G401 (cell line): ENCODE measurements at places on chromosomes 4 and X.

GRCh38 chr4:151038452-151039157 is 23.5 kb upstream of the LRBA start:
- no peak for DNase-seq

DNA sequence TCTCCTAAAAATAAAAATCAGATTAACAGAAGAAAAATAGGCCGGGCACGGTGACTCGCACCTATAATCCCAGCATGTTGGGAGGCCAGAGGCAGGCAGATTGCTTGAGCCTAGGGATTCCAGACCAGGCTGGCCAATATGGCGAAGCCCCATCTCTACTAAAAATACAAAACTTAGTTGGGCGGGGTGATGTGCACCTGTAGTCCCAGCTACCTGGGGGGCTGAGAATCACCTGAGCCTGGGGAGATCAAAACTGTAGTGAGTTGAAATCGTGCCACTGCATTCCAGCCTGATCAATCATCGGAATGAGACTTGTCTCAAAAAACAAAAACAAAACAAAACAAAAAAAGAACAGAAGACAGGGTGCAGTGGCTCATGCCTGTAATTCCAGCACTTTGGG is 32.8 kb upstream of the NOCT start:
- no peak for DNase-seq

- no peak for DNase-seq
Observed at GRCh38 chr4:17797808-17798207, 12.7 kb downstream of the DCAF16 start.

DNA sequence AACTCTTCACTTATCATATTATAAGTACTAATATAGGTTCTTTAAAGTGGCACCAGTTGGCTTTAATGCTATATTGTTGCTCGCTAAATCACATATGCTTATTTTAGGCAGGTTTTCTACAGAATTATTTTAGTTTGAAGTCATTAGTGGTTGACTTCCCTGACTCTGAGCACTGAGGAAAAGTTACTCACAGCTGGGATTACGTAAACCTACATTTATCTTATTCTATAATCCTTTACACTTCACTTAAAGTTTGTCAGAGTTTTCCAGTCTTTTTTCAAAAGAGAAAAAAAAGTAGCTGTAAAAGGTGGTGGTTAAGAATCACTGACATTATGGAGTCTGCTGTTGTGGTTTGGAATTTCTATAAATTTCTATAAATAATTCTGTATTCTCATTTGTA is 5.8 kb downstream of the UGT2B4 start:
- no peak for DNase-seq

GRCh38 chrX:138877746-138878145 is 166.2 kb upstream of the FGF13 start:
- no peak for DNase-seq

GRCh38 chr4:63556332-63556731 is 852.9 kb downstream of the TECRL start:
- DNase-seq, result no peak

GRCh38 chr4:70841951-70842350 is 2.3 kb upstream of the GRSF1 start:
- no peak for DNase-seq

DNA sequence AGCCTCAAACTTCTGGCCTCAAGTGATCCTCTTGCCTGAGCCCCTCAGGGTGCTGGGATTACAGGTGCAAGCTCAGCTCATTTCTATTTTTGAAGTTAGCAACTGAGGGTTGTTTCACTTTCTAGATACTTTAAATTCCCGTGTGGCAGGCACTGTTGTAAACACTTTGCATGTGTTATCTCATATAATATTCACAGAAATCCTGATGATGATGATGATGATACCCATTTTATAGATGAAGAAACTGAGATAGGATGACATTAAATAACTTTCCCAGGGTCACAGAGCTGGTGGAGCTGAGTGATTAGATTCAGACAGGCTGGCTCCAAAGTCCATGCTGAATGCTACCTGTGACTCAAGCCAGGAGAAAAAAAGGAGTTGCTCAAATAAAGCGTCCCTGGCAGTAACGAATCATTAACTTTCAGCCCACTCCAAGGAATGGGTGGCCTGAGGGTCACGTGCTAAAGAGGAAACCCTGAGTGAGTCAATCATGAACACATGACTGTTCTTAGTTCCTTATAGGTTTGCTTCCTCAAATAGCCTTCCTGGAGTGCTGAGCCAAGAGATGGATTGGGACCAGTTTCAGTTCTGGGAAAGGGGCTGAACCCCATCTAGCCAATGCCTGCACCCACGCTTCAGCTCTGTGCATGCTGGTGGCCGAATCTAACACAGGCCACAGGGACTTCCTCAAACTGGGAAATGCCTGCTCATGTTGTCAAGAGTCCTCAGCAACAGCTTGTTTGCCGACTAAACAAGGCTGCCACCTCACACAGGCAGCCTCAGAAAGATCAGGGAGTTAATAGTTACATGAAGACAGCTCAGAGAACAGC is 52.8 kb downstream of the RBM47 start:
- DNase-seq, result peak; percentile 64

GRCh38 chr4:143234153-143234552 is 49.4 kb downstream of the USP38 start:
- no peak for DNase-seq

DNA sequence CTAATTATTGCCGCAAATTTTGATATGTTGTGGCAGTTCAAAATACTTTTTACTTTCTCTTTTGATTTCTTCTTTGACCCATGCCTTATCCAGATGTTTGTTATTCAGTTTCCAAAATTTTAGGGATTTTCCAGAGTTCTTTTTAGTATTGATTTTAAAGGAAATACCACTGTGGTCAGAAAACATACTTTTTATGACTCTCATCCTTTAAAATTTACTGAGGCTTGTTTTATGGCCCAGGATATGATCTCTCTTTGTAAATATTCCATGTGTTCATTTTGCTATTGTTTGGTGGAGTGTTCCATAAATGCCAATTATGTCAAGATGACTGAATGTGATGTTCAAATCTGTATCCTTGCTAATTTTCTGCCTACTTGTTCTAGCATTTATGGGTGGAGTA is 272.3 kb upstream of the DIPK2B start:
- no peak for DNase-seq

GRCh38 chr4:168634276-168634802 is 137.5 kb downstream of the PALLD start:
- DNase-seq, result no peak

DNA sequence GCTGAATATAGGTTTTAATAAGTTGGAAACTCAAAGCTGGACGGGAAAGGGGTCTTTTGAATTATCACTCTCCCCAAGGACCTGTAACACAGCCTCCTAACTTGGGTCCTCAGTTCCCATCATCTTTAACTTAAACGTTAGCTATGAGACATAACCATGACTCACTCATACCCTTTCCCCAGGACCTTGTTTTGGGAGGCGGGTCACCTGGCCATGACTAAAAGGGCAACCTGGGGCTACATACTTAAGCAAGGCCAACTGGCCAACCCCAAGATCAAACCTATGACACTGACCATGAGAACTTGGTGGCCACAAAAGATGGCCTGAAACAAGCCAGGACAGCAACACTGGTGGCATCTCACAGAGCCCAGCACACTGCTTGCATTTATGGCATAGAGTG is 89.0 kb downstream of the SH3KBP1 start:
- no peak for DNase-seq

DNA sequence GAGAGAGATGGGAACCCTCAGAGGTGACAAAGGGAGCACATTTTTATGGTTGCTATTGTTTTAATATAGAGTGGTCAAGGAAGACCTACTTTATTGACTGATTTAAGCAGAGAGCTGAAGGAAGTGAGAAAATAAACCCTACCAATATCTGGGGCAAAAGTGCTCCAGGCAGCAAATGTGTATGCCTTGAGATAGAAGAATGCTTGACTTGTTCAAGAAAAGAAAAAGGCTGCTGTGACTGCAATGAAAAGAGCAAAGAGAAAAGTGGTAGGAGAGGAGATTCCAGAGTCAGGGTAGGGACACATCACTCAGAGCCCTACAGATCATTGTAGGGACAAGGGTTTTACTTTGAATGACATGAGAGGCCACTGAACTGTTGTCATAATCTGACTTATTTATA is 26.0 kb downstream of the STAP1 start:
- no peak for DNase-seq

DNA sequence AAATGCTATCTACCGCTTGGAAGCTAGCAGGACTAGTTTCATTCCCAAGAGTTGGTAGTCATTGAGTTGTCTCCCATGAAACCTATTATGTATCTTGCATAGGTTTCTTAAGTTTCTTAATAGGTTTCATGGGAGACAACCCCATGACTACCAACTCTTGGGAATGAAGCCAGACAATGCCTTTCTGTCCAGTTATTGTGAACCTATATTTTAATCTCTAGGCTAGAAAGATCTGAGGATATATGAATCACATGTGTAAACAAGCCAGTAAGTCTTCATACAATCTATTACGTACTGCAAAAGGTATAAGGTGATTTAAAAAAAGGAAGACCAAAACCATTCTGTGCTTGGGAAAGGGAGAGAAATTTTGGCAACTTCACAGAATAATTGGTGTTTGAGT is 162.6 kb downstream of the INPP4B start:
- DNase-seq, result no peak

GRCh38 chr4:153296040-153296823 is 48.3 kb upstream of the MND1 start:
- DNase-seq, result no peak

DNA sequence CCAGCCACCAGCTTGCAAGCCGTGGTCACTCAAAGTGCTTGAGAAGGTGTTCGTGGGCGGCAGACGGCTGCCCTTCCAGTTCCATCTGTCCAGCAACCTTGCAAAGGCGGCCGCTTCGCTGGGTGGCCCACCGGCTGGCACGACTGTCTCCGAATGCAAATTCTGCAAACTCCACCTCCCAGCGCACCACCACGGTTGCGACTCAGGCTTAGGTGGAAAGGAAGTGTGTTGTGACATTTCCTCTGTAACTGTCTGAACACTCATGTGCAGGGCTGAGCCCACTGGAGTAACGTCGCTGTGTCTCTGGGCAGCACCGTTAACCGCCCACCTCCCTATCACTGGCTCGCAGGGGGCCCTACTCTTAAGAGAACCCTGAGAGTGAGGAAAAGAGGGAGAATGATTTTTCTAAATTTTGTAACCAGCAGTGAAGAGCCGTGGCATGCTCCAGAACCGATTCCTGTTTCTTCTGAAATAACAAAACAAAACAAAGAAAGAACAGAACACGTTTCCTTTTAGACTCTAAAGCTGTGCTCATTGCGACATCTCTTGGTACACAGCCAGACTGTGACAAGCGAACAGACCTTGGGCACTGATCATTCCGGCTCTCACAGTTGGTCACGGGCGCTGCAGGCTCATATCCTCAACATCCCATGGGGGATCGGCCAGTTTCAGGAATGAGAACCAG is at the start of gene P2RY8:
Gene P2RY8 (minus strand): TSS at position 155 of the 685 bp plus-strand sequence. CDS start 70,627 bp downstream, outside the sequence.
- DNase-seq, result no peak

GRCh38 chrX:38618180-38618579 is 56.8 kb downstream of the TSPAN7 start:
- no peak for DNase-seq

DNA sequence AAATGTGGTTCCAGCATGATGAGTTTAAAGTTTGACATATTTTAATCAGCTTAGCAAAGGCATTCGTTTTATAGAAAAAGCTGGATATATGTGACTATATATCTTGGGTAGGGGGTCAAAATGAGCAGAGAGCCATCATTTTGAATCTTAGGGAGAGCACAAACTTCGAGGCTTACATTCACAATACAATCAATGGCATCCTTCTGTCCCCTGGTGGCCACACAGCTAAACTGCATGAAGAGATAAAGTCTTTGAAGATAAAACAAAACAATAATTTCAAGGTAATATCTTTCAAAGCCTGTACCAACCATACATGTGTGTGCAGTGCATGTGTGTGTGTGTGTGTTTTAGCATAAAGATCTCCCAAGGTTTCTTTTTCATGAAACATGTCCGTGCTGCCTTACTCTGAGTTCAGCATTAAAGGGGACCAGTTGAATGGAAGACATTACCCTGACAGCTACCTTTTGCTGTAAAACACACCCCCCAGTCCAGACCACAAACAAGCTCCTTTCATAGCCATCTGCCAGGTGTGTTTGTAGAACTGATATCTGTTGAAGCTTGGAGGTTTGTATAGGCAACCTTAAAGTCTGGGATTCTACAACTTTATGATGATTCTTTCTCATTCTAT is 22.0 kb downstream of the DYNLT3 start:
- DNase-seq, result peak; percentile 36

GRCh38 chr4:89469930-89470375 is 162.4 kb upstream of the GPRIN3 start:
- no peak for DNase-seq

- DNase-seq, result no peak
Observed at GRCh38 chr4:13540446-13541175, 3.7 kb downstream of the NKX3-2 start.

- DNase-seq, result no peak
Observed at GRCh38 chr4:5942947-5943346, 50.1 kb upstream of the CRMP1 start.

DNA sequence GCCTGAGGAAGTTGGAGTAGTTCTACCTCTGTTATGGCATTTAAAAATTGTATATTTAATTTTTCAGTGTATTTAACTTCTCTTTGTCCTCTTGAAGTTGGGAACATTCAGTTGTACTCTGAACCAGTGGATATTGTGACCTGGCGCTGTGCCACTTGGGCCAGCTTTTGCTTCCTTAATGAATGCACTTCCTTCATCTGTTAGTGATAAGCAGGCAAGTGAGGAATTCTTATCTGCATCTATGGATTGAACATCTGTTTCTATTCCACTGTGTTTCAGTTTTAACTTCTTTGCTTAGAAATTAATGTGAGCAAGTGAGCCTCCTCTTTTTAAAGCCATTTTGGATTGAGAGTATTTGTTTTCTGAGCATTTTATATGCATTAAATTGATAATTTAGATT is 128.3 kb downstream of the UCHL1 start:
- peak; percentile 49 for DNase-seq

DNA sequence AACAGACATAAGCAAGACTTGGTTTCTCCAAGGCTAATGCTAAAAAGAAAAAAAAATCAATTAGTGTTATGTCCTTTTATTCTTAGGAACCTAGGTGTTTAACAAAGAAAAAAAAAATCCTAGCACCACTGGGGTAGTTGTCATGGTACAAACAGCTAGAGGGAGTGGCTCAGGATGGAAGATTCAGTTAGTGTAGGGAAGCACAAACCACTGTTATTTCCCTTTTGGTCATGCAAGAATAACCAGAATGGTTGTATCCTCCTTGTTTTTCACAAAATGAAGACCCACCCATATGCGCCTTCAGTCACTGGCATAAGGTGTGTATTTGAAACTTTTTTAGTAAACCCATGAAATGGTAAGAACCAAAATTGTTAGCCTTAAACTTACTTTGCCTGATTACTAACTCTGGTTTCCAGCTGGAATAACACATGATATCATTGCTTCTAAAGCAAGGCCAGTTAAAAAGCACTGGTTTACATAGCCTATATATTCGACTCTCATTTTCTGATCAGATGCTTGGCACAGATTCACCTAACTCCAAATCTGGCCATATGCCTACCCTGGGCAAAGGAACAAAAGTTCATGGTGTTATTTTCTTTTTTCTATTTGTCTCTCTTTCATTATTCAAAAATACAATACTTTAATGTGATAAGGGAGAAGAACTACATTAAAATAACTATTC is 132.6 kb downstream of the SCFD2 start:
- DNase-seq, result no peak

DNA sequence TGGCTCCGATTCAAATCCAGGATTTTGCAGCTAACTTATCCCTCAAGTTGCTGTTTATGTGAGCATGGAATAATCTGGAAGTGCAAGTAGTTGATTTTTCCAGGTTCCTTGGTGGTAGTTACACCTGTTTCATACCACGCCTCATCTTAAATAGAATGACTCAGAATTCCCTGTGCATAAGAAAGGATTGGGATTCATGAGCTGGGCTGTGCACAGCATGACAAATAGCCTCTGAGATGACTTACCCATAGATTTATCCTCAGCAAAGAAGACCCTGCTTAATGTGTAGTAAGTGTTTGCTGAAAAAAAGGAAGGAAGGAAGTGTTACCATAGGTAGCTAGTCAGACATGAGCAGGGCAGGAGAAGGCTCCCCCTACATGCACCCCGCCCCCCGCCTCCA is 777.7 kb upstream of the ADGRL3 start:
- no peak for DNase-seq
